Activated CD8-positive, alpha-beta T cell treated with anti-CD3 and anti-CD28 coated beads, Interleukin-2, amount 10 ng/mL, durations not matched to agents 7 days and 5 days (primary cell): ENCODE measurements at places on chromosomes 3 and 15. TPM values are rescaled to one million over a fixed set of nuclear protein-coding genes. Genes with fewer than 3 reads are reported as not detected.

The DUOXA2 gene
- not detected for total RNA-seq

The ITIH1 gene
- not detected for total RNA-seq

GRCh38 chr3:193645806-193646205 is 52.8 kb downstream of the OPA1 start:
- no peak for DNase-seq

DNA sequence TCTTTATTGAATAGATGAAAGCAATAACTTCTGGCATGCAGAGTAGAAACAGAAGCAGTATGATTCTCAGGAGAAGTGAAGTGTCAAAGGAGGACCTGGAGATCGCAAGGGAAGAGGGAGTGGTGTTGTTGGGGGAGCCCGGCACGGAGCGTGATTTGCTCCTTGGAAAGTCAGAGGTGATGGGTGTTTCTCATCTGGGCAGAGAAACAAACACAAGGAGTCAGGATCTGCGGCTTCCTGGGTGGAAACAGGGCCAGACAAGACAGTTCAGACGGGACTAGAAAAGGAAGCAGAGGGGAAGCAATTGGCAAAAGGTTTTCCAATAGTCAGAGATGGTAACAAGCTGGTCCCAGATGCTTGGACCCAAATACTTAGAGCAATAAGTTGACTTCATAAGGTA is 34.4 kb upstream of the CCDC80 start:
- DNase-seq, result no peak

- DNase-seq, result peak; percentile 30
Observed at GRCh38 chr15:68578175-68578979, 416 bp upstream of the CORO2B start.
